ENCODE measurements at places on chromosomes 11 and 22.

DNA sequence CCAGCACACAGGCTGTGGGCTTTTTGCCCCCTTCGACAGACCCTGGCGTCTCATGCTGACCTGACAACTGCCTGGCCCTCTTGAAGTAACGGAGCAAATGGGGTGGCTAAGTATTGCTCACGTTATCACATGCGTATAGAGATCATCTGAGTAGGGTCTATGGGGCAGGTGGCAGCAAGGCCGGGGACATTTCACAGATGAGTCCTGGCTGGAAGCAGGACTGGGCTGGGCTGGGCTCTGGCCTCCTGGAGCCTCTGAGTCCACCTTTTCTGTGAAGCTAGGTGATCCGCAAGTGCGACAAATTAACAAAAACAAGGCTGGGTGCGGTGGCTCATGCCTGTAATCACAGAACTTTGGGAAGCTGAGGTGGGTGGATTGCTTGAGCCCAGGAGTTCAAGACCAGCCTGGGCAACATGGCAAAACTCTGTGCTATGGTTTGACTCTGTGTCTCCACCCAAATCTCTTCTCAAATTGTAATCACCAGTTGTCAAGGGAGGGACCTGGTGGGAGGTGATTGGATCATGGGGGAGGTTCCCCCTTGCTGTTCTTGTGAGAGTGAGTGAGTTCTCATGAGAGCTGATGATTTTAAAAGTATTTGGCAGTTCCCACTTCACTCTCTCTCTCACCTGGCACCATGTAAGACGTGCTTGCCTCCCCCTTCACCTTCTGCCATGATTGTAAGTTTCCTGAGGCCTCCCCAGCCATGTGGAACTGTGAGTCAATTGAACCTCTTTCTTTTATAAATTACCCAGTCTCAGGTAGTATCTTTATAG, 122.0 kb downstream of the MPPED1 start:
- no peak for DNase-seq

GRCh38 chr22:17213976-17214375, 5.3 kb downstream of the ADA2 start:
- peak; percentile 72 for DNase-seq

GRCh38 chr22:46936378-46936903, 174.0 kb downstream of the TBC1D22A start:
- no peak for DNase-seq

DNA sequence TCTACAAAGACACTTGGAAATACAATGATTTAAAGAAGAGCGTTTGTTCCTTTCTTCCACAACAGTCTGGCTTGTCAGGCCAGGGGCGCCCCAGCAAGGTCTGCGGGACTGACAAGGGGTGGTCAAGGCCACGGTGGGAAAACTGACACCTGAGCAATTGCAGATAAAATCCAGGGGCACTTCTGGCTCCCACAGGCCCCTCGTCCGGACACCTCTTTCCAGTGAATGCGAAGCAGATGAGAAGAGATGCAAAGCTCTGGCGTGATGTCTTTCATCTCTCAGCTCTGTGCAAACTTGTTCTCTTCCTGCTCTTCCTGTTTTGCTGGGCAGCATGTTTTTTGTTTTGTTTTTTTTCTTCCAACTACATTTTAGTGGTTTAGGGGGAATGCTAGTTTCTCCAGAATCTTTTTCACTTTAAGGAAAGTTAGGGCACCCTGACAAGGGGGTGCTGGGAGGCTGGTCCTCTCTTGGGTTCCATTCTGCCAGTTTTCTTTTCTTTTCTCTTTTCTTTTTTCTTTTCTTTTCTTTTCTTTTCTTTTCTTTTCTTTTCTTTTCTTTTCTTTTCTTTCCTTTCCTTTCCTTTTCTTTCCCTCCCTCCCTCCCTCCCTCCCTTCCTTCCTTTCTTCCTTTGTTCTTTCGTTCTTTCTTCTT, 11.1 kb upstream of the CBX6 start:
- DNase-seq = no peak

DNA sequence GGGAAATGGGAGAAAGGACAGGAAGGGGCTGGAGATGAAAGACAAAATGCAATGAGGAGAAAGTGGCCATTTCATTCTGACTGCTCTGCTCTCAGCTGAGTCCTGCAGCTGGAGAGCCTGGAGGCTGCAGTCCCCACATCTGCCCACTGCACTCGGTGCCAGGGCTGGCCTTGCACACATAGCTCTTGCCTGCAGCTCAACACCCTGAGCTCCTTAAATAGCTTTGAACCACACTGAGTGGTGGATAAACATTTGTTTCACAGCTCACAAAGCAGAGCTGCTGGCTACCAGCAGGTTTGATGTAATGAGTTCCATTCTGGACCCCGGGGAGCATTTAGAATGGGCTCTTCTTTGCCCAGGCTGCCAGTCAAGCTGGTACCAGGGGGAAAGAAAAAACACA, 426.1 kb upstream of the CADM1 start:
- DNase-seq = no peak

DNA sequence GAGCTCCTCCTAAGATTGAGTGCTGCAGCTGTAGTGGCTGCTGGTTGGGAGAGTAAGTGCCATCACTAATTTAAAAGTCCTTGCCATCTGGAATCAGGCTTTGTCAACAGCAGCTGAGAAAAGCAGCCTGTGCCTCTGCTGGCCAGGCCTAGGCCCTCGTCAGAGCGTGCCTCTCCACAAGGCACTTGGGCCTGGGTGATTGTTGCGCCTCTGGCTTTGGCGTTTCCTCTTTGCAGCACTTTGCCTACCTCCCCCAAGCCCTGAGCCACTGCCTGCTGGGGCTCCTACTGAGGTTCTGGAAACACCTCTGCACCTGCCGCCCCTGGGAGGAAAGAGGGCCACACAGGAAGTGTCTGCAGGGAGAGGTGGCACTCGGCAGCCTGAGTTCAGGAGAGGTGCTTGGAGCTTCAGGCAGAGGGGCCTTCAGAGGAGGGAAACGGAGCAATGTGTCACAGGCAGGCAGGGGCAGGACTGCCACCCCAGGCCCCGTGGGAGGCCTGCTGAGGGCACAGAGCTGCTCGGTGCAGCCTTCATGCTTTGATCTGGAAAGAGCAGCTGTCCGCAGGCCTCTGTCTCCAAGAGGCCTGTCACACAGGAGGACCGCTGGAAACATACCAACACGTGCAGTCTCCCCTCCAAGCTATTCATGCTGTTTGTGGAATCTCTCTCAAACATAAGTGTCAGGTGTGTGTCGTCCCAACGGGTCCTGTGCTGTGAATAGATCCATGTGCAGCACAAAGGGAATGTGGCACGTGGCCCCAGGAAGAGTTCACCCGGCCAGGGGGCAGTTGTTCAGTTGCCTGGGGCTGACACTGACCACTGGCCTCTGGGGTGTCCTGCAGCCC, 61.5 kb upstream of the EMID1 start:
- no peak for DNase-seq

DNA sequence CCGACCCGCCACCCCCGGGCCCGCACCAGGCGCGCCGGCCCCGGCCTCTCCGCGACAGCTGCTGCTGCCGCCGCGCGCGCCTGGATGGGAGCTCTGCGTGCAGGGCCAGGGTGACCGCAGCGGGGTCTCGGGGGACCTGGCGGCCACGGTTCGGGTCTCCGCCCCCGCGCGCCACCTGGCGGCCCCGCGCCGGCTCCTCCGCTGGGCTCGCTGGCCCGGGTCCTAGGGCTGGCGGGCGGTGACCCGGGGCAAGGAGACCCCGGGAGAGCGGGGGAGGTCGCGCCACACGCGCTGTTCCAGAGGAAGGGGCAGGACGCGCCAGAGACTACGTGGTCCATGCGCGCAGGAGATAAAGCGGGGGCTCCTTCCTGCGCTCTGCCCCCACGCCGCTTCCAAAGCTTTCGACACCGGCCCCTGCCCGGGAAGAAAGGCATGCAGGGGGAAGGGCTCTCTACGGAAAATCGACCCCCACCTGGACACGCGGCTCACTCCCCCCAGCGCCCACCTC, 562 bp downstream of the SHANK2 start:
- no peak for DNase-seq

Measured in inflammatory macrophage treated with lipopolysaccharide for 1 hour (primary cell).